H1 (cell line): ENCODE measurements at places on chromosomes 4 and X. TPM values are rescaled to one million over a fixed set of nuclear protein-coding genes. Genes with fewer than 3 reads are reported as not detected.

Gene DMD
- 7.4 and 7.5 TPM in 2 replicates for total RNA-seq

Gene HSD17B13
- 0.13 TPM in 1 of 2 replicates, not detected in the other for total RNA-seq

DNA sequence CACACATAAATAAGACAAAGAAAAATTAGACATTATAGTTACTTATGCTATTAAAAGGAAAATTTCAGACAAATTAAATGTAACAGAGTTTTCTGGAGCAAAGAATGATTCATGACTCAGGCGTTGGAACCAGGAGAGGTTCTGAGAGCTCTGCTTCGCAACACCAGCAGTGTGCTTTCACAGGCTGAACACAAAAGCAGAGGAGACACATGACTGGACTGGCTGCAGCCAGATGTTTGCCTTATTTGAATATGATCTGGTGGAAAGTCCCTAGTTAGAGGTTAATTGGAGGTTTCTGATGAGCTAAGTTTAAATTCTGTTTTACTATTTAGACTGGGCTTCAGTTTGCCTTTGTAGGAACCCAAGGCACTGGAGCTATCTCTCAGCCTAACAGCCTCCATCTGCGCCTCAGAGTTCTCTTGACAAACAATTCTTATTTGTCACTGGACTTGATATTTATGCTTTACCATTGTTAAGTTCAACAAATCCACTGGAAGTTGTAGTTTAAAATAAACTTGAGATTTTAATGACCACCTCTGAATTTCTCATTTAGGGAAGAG is 16.2 kb downstream of the BOD1L1 start:
- H3K4me1 ChIP-seq = no peaks in the 10 kb centered on the region
- peaks cover 32% of the 10 kb centered on the region for H3K36me3 ChIP-seq
- DNase-seq = no peak
- no peak overlapping the region for H3K4me3 ChIP-seq

DNA sequence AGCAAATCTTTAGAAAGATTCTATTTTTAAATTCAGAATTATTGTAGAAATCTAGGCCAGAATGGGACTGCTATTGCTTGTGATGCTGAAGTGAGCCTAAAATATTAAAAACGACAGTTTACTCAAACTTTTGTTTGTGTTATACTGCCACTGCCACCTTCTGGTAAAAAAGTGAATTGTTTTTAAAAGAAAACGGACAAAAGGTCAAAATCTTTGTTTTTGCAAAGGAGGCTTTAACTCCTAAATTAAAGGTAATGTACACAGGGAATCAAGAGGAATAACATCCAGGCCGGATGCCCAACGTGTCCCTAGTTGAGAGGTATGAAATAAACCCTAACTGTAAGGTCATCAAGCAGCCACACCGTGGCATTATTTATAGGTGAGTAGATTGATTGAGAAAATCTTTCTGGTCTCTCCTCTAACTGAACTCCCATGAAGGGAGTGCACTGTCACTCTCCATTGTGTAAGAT is 338.3 kb upstream of the GALNT7 start:
- H3K27ac ChIP-seq = no peak overlapping the region
- H3K4me3 ChIP-seq = no peak overlapping the region
- peaks cover 3% of the 10 kb centered on the region for H3K4me1 ChIP-seq
- no peaks in the 10 kb centered on the region for H3K27me3 ChIP-seq
- DNase-seq = no peak

GRCh38 chr4:71406459-71406963 is 67.7 kb downstream of the SLC4A4 start:
- H3K36me3 ChIP-seq = no peaks in the 10 kb centered on the region
- H3K4me3 ChIP-seq = no peak overlapping the region
- no peak for DNase-seq
- H3K27me3 ChIP-seq = no peaks in the 10 kb centered on the region

GRCh38 chr4:117063961-117064696 is 21.2 kb downstream of the TRAM1L1 start:
- no peak overlapping the region for H3K4me3 ChIP-seq

GRCh38 chrX:77675986-77676385 is 110.0 kb downstream of the ATRX start:
- H3K4me1 ChIP-seq = no peaks in the 10 kb centered on the region
- H3K27ac ChIP-seq = no peak overlapping the region
- DNase-seq = no peak
- H3K27me3 ChIP-seq = no peaks in the 10 kb centered on the region

Gene HHIP
- total RNA-seq = 0.84 and 1.3 TPM in 2 replicates

DNA sequence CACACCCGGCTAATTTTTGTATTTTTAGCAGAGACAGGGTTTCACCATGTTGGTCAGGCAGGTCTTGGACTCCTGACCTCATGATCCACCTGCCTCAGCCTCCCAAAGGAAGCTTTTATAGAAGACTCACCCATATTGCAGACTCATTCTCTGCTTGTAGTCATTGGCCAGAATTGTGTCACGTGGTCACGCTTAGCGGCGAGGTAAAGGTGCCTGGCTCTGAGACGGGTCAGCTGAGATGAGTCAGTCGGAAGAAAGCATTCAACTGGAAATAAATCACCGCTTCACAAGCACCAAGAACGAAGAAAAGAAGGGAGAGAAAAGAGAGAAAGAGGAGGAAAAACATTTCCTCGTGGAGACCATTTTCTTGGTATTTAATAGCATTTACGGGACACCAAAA is 218.8 kb upstream of the NOCT start:
- H3K4me3 ChIP-seq = no peak overlapping the region
- H3K27me3 ChIP-seq = no peaks in the 10 kb centered on the region
- H3K36me3 ChIP-seq = no peaks in the 10 kb centered on the region
- H3K4me1 ChIP-seq = no peaks in the 10 kb centered on the region
- H3K27ac ChIP-seq = no peak overlapping the region

DNA sequence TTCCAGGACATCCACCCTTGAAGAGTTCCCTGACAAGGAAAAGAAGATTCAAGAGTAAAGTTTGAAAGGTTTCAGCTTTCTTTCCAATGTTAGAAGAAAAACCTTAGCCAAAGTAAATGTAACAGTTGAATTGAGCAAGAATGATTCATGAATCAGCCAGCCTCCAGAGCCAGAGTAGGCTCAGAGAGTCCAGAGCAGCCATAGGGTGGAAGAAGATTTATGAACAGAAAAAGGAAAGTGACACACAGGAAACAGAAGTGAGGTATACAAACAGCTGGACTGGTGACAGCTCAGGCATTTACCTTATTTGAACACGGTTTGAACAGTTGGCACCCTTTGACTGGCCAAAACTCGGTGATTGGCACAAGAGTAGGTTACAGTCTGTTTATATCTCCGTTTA is 63.2 kb downstream of the QDPR start:
- H3K4me3 ChIP-seq = no peak overlapping the region
- no peak overlapping the region for H3K27ac ChIP-seq
- no peaks in the 10 kb centered on the region for H3K36me3 ChIP-seq
- no peaks in the 10 kb centered on the region for H3K4me1 ChIP-seq

Gene AMOT
- 7.1 and 7.9 TPM in 2 replicates for total RNA-seq

- no peak for DNase-seq
- H3K27me3 ChIP-seq = no peaks in the 10 kb centered on the region
- H3K27ac ChIP-seq = peak overlapping the region; percentile 87
- H3K4me1 ChIP-seq = no peaks in the 10 kb centered on the region
Observed at GRCh38 chr4:26319949-26320537, 771 bp upstream of the RBPJ start.
